HS-5 (cell line): ENCODE measurements at places on chromosomes 1 and 21.

DNA sequence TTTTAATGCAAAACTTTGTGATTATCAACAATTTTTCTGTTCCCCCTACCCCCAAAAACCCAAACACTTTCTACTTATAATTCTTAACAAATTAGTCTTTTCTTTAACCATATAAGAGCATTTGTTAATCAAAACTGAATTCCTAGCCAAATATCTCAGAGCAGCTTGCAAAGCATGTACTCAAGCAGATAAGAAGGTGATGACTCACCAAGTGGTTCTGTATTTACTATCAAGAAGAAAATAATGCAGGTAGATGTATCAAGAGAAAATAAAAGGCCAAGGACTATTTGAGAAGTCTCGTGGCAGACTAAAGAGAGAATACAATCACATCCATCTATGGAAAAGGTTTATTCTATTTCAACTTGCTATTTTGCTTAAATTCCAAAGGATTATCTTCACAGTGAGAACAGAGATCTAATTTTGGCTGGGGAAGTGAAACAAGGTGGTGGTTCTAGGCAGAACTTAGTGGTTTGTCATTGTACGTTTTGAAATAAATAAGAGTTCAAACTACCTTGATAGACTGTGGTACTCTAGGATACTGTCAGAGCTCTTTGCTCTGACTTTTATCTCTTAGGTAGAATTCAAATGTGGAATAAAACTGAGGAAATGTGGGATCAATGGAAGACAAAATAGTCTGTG lies 94.7 kb upstream of the NRIP1 start:
- no peak for DNase-seq

GRCh38 chr1:209430821-209431259 lies 152.7 kb upstream of the CAMK1G start:
- DNase-seq, result no peak

DNA sequence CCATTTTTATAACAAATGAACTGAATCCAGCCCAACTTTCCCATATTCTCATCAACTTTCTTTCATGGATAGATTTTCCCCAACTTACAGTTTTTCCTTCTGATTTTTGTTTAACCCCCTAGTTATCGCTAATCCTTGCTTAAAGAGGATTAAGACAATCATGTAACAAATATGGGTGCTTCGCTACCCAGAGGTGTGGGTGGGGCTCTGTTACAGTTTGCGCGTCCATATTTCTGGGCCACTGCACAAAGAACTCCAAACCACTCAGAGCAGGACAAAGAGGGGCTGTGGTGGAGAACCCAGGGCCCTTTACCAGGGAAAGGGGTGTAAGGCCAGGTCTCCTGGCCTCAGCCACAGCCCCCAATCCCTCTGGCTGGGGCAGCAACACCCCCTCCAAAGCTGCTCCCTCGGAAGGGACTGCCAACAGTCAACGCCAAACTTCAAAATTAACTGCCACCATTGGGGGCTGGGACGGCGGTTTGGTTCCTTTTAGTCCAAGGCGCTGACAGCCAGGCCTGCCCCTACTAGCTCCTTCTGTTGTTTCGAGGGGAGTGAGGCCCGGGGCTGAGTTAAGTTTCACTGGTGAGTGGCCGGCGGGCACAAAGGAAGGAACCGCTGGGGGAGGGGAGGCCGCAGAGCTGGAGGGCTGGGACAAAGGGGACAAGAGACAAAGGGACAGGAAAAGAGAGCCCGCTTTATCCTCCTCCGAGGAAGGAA lies 27.9 kb downstream of the SSBP3 start:
- no peak for DNase-seq

- DNase-seq, result no peak
Measured at GRCh38 chr1:233102341-233102740, 151.9 kb downstream of the NTPCR start.

DNA sequence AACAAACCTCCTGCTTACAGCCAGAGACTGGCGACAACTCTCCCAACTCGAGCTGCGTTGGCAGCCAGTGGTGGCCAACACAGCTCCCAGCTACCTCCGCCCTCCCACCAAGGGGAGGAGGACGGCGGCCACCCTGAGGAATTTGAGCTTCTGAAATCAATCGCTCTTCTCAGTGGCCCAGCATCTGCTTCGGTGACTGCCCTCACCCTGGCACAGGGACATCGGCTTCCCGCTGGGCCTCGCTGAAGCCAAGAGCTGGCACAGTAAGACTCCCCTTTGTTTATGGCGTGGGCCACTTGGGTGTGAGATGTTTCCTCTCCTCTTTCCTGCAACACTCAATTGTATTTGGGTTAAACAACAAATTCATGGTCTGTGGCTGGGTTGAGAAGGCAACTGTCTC lies 136.2 kb downstream of the ZBTB18 start:
- DNase-seq, result no peak

DNA sequence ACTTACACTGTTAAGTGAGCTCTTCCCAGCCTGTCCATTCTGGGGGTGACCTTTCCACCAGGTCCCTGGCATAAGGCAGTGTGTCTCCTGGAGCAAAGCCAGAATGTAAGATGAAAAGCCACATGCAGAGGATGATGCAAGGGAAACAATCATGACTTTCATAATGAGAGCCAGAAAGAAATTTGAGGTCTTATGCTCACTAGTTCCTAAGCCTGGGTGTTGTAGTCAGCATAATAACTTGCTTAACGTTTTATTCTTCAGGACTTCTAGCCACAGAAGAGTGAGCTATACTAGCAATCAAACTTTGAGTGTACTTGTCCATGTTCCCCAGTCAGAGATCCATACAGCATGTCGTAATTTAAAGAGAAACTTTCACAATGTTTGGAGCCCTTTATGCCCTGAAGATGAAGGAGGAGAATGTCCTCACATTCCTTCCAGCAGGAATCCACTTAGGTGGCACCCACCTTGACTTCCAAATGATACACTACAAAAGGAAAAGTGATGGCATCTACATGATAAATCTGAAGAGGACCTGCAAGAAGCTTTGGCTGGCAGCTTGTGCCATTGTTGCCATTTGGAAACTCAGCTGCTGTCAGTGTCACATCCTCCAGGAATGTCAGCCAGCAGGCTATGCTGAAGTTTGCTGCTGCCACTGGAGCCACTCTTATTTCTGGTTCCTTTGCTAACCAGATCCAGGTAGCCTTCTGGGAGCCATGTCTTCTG lies 60.5 kb upstream of the FOXD3 start:
- DNase-seq, result no peak

- no peak for DNase-seq
Measured at GRCh38 chr1:29282924-29283803, 46.8 kb downstream of the PTPRU start.

- DNase-seq, result no peak
Measured at GRCh38 chr1:213276236-213276635, 225.2 kb downstream of the RPS6KC1 start.

DNA sequence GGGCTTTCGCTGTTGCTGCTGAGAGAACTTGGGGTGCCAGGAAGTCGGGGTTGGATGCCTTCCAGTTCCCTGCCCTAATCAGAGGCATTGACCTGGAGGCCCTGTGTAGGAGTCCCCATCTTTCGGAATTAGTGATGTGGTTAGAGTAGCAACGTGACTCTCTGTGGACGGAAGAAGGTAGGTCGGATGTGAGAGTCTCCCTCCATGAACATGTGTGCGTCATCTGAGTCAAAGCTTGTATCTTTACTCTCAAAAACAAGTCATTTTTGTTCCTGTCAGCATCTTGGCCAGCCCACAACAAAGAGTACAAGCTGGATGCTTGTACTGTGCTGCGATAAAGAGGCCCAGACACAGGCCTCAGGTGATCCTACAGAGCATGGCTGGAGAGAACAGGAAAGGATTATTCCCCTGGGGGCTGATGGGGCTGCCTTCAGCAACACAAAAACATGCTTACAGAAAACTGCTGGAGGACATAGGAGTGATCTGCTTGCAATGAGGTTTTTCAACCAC lies 31.0 kb upstream of the IL10 start:
- no peak for DNase-seq

- no peak for DNase-seq
Measured at GRCh38 chr1:215181518-215181917, 99.0 kb downstream of the KCNK2 start.

GRCh38 chr1:6800745-6801144 lies 15.5 kb downstream of the CAMTA1 start:
- no peak for DNase-seq

DNA sequence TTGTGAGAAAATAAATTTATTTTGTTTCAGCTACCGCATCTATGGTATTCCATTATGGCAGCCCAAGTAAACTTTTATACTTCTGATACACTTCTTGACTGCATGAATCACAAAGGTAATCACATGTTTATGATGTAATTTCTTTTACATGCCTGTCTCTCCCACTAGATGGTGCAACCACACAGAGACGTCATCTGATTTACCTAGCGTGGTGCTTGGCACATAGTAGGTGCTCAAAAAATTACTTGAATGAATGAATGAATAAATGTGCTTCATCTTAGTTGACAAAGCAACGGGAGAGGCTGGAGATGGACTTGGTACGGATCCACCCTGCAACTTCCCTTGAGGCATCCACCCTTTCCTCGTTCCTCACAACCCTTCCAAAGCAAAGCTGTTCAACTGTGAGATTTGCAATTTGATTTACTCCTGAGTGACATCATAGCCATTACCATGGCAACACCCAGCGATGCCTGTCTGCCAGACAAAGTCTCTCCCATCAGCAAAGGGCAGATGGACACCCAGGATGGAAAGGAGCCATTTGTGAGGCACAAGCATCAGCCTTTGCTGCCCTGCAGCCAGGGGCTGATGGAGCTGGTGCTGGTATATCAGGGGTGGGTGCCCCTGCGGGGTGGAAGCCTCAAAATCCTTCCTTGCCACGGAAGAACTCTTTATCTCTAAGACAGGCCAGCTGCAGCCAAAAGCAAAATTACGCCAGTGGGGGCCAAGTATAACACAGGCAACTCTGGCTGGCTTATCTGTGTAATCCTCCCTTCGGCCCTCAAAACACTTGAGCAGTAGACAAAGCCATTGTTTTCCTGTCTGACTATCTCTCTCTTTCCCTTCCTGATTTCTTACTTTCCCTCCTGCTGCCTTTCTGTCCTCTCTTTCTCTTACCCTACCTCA lies 18.9 kb upstream of the VWA5B1 start:
- no peak for DNase-seq

DNA sequence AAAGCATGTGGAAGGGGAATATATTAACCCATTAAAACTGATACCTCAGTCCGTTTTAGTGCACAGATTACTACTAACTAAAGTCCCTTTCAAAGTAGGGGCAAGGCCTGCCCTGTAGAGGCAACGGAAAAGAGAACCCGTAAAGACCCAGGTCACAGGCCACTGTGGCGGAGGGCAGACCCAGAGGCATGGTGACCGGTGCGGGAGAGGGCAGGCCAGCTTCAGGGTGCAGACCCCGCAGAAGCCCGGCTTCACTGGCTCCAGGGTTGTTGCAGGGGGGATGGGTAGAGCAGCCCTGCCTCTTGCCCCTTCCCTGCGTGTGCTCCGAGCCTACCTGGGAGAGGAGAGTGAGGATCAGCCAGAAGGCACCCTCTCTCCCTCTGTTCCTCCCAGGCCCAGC lies 17.7 kb downstream of the CNTN2 start:
- DNase-seq, result no peak

GRCh38 chr1:178575611-178576361 lies 62.9 kb downstream of the TEX35 start:
- no peak for DNase-seq

DNA sequence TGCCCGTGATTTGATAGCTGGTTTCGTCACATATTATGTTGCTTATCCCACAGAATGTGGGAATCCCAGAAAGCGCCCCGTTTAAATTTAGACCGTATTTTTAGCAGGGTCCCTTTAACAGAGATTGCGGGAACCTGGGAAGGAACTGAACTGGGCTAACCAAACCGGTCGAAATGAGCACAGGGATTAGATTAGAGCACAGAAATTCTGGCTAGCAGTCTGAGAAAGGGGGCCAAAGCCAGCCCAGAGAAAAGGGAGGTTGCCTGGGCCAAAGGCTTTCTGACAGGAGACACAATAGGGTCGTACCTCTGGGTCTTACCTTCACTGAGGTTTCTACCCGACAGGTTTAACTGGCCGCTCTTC lies 327 bp downstream of the LRRC40 start:
- DNase-seq, result no peak

DNA sequence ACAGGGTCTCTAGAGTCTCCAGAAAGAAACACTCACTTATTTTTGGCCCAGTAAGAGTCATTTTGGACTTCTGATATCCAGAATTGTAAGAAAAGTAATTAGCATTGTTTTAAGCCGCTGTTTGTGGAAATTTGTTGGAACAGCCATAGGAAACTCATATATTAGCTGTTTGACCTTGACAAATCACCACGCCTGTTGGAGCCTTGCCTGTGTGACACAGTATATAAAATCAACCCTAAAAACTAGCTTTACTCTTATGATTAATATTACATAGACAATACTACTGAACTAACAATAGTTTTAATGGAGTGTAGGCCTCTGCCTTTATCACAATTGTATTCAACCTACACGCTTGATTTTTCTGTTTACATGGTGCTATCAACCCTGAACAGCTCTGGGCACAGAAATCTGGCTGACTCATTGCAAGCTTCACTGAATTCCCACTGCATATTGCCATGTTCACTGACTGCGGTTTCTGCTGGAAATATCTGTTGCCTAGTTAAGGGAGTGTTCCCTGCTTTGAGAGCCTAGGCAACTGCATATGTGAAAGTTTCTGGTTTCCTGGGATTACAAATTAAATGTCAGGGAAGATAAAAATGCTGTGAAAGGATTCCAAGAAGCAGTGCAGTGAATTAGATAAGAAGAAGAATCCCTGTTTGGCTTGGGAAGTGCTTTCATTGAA lies 419.5 kb upstream of the DEPDC1 start:
- DNase-seq, result peak; percentile 15

- no peak for DNase-seq
Measured at GRCh38 chr1:59898927-59899326, 27.6 kb downstream of the CYP2J2 start.

- no peak for DNase-seq
Measured at GRCh38 chr1:115082949-115083348, 6.4 kb downstream of the TSPAN2 start.

GRCh38 chr21:28779914-28780313 lies 212.8 kb downstream of the LTN1 start:
- DNase-seq, result no peak

GRCh38 chr1:1013922-1014648 lies 788 bp downstream of the ISG15 start:
- DNase-seq, result no peak
